ENCODE measurements at places on chromosomes 6 and 20.

DNA sequence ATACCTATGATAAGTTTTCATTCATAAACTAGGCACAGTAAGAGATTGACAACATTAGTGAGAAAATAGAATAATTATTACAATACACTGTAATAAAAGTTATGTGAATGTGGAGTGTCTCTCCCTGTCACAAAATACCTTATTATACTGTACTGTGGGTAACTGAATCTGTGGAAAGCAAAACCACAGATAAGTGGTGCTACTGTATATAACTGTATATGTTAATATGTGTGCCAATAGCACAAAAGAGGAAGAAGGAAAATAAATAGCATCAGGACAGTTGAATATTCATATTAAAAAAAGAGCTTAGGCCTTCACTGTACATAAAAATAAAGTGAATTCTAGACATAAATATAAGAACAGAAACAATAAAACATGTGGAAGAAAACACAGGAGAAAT lies 243.5 kb downstream of the CDKAL1 start:
- DNase-seq = no peak

- DNase-seq = no peak
Observed at GRCh38 chr20:45991616-45992015, 17.1 kb upstream of the MMP9 start.

GRCh38 chr6:34958734-34959133 lies 69.7 kb downstream of the ANKS1A start:
- DNase-seq = no peak

GRCh38 chr6:3341467-3341866 lies 82.7 kb downstream of the PSMG4 start:
- DNase-seq = no peak

- no peak for DNase-seq
Observed at GRCh38 chr6:157242791-157243190, 80.5 kb downstream of the TMEM242 start.

DNA sequence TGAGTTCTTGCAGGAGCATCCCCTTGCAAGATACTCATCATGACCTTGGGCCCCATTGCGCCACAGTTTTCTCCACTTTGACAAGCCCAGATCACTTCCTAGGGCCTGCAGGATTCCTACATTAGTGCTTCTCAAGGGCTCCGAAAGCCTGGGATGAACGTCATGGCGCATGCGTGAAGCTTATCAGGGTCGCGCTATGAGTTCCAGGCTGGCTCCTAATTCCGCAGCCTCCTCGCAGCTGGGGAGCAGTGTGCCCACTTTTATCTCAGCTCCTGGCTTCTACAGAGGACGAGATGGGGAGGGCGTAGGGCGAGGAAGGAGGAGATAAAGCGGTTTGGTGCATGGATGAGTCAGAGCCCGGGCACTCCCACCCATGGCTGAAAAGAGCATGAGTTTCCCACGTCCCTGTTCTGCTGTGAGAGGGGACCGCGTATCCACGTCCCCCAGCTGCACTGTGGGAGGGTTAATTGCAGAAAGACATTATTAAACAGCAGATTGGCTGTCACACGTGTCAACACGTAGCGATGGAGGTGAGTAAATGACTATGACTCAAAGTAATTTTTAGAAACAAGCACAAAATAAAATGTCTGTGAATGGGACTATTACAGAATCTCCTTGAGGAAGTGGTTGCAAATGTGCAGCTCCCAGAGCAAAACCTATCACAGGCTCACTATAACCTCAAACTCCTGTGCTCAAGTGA lies 72.9 kb upstream of the DSP start:
- DNase-seq = no peak

DNA sequence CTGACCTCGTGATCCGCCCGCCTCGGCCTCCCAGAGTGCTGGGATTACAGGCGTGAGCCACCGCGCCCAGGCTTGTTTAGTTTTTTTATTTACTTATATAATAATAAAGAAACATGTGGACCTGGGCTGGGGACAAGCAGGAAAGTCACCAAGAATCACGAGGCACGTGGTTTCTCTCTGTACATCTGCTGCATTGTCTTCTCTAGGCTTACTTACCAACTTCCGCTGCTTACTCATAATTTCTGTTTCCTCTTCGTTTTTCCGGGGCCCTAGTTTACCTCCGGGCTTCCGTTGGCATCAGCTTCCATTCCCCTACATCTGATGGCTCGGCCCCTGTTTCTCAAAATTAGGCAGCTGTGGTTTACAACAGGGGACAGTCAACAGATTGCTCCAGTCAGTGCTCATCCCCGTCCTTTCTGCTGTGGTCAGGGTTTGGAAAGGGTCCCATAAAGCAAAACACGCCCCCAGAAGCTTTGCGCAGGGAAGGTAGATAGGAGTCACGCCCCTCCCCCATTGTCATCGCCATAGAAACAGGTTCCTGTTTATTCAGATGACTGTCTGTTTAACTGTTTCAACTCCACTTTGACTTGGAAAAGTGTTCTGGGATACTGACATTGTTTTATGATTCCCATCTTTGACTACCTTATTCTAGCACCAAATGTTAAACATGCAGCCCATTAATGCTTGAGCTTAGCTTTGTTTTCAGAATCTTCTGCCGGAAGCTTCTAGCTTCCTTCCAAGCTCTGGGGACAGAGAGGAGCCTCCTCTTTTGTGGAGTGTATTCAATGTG lies 31.9 kb upstream of the TXLNB start:
- peak; percentile 46 for DNase-seq

DNA sequence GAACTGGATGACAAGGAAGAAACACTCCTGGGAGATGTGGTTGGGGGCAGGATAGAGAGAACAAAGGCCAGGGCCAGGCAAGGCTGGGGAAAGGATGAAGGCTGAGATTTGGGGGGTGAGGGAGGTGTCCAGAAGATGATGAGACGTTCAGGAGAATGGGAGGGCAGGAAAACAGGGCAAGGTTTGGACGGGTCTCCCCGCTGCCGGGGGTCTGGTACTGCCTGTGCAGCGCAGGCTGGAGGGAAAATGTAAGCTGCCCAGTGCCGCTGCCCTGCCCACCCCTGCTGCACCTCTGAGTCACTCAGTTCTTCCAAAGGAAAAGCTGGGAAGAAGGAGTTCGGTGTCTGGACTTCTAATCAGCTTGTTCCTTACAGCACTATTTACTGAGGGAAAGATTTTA lies 130.9 kb downstream of the DTNBP1 start:
- DNase-seq = no peak

DNA sequence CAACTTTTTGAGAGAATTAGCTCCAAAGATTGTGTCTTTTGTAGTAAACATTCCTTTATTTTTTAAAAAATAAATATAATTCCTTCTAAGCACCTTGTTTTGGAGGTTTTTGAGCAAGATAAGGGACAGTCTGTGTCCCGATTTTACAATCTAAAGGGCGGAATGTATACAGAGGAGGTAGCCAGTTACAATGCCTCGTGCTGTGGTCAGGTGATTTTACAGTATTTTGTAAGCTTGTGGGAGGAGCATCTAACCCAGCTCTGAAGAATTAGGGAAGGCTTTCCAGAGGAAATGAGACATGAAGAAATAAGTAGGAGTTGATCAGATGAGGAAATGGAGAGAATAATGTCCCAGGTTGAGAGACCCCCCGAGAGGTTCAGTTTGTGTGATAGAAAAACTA lies 1.3 kb downstream of the HINT3 start:
- no peak for DNase-seq

- DNase-seq = no peak
Observed at GRCh38 chr20:62433658-62434497, 6.5 kb upstream of the RBBP8NL start.

DNA sequence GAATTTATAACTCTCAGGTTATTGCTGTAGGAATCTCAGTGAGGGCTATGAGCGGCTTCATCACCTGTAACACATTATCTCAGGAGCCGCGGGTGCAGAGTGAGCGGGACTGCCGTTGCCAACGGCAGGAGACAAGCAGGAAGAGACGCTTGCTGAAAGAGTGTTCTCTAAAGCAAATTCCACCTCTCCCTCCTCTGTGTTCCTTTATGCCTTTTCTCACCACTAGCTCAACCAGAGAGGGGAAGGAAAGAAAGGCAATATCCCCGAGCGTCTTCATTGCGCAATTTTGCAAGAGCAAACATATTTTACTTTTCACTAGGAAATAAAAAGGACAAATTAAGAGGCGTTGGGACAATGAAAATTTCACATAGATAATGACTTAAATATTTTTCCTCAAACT lies 185.2 kb upstream of the EXOC2 start:
- no peak for DNase-seq

DNA sequence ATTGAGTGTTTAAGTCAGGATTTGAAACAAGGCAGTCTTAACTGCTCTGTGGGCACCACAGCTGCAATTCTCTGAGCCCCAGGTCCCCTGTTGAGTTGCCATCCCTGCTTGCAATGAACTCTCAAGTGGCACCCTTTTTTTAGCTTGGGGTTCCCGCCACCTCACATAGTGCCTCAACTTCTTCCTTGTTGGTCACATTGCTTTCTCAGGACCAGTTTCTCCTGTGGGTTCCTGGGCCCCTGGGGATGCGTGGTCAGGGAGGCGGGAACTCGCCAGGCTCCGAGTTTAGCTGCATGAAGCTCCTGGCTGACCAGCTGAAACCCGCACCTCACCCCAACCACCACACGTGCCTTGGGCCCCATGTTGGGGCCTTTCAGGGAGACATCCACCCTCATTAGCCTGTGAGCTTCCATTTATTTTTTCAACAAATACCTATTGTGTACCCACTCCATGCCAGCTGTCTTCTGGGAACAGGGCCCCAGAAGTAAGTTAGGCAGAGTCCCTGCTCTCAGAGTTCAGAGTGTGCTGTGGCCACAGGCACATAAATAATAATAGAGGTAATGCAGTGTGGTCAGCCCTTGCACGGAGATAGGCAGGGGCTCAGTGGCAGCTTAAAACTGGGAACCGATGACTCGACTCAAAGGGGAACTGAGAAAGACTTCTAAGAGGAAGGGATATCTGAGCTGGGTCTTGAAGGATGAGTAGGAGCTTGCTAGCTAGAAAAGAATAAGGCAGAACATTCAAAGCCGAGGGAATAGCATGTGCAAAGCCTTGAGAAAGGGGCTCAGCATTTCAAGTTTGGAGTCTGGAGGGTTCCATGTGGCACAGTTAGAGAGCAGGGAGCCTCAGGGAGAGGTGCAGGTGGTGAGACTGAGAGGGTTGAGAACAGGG lies 33.9 kb upstream of the FAM83D start:
- DNase-seq = no peak

GRCh38 chr6:143097224-143097795 lies 36.6 kb downstream of the AIG1 start:
- no peak for DNase-seq

- no peak for DNase-seq
Observed at GRCh38 chr6:3724451-3725144, 26.9 kb downstream of the PXDC1 start.

DNA sequence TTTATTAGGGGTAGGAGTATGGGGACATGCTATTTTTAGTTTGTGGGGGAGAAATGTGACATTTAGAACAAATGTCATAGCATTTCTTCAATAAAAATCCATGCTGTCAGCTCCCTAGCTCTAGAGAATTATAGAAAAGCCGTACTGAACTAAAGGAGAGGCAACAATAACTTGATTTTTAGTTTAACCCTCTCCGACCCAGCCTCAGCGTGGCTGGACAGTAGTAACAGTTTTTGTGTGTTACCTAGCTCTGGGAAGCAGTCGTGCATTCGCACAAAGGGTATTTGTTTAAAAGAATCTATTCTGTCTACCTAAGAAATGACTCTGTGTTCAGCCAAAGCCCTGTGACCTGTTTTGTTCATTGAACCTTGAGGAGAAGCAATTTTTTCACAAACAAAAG lies 442.4 kb upstream of the SOX4 start:
- DNase-seq = no peak

DNA sequence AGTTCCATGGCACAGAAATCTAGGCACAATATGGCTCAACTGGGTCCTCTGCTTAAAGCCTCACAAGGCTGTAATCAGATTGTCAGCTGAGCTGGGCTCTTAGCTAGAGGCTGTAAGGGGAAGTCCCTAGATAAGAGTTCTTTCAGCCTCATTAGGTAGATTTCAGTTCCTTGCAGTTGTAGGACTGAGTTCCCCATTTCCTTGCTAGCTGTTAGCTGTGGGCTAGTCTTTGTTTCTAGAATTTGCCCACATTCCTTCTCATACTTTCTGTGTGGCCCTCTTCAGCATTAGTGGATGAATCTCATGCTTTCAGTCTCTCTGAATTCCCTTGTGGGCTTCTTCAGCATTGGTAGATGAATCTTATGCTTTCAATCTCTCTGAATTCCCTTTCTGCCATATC lies 71.0 kb upstream of the MRAP2 start:
- DNase-seq = no peak

DNA sequence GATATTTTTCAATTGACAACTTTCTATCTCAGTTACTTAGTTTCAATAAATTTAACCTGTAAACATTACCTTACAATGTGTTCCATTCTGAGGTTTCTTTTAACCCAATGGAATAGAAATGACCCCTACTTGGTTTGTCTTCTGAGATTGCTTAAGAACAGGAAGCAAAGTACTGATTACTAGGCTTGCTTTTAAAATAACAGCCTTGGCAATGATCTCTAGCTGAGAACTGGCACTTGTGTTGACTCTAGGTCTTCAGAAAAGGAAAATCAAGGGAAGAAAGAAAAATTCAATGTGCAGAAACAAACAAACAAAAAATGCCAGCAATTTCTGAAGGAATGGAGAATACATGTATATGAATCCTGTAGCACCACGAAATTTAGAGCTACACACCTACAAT lies 66.1 kb downstream of the SYNE1 start:
- DNase-seq = no peak

DNA sequence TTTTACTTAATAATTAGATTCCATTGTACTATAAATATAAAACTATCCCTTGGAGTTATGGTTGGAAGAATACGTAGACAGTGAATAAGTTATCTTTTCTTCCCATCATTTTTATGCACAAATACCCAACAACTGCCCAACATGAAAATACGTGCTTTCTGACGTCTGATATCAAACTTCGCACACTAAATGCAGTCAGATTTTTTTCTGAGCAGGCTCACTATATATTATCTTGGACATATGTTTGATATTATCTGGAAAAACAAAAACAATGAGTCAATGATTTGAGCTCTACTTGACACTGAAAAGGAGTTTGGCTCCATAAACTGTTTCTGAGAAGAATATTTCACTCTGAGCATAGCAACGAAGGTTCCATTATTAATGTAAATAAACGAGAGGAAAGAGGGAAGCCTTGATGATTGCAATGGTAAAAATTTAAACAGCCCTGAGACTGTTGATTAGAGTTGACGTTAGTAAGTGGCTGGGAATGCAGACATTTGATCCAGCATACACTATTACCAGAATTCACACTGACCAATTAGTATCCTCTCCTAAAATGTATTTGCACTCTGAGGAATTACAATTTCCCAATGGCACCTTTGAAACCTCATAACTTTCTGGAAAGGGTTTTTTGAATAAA lies 1090.0 kb downstream of the EPHA7 start:
- DNase-seq = no peak

All from stimulated activated CD8-positive, alpha-beta memory T cell treated with anti-CD3 and anti-CD28 coated beads, Interleukin-2, amount 100 ng/mL, for 48 hours (primary cell).